GM04503 (cell line): ENCODE measurements at places on chromosomes 7 and 10.

DNA sequence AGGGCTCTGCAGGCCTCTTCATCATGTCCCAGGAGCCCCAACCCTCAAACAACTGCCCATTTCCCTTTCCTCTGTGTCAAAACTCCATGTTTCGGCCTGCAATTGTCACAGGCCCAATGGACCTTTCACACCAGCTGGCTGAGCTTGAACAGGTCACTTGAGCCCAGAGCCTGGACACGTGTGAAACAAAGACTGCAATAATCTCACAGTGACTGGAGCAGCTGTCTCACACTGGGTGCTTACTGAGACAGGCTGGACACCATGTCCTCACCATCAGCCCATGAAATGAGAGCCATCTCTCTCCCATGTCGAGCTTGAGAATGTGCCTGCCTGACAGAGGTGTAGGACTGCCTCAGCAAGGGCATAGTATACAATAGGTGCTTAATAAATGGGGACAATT lies 19.5 kb upstream of the EIF5AL1 start:
- no peak for DNase-seq

DNA sequence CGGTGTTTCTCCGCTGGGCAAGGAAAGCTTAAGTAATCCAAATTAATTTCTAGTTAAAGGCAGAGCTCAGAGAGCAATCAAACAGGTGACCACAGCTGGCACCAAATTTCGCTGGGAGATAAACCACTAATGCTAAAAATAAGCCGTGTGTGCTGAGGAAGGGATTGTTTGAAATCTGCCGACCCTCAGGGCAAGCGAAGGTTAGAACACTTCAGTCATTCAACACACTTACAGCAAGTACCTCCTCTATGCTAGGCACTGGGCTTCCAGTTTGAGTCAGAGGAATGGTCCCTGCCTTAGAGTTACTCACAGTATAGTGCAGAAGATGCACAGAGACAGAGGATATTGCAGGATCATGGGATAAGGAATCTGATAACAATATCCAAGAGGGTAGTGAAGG lies 467.9 kb upstream of the PODXL start:
- DNase-seq = no peak

DNA sequence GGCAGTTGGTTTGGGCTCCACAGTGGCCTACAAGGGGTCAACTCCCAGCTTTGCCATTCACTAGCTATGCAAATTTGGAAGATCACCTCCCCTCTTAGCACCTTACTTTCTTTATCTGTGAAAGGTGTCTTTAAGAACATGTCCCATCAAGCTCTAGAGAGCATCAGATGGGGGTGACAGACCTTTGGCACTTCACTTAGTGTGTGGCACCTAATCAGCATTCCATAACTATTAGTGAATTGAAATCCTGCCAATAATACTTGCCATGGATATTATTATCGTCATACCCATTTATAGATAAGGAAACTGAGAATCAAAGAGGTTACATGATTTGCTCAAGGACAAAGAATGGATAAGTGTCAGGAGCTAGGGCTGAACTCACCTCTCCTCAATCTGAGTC lies 51.9 kb downstream of the PLPP4 start:
- no peak for DNase-seq

GRCh38 chr10:129222436-129222835 lies 244.6 kb upstream of the MGMT start:
- no peak for DNase-seq

- DNase-seq = no peak
Measured at GRCh38 chr10:124671486-124672075, 72.6 kb downstream of the FAM53B start.

DNA sequence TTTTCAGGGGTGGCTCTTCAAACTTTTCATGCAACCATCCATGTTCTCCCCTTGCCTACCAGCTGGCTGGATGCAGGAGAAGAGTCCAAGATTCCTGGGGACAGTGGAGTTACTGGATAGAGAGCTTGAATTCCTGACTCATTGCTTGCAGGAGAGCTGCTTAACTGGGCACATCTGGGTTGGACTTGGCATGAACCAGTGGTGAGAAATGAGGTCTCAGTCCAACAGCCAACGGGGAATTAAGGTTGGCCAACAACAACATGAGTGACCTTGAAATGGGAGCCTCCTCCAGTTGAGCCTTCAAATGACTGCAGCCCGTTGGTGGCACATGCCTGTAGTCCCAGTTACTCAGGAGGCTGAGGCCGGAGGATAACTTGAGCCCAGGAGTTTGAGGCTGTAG lies 58.1 kb upstream of the OPN4 start:
- no peak for DNase-seq

- no peak for DNase-seq
Measured at GRCh38 chr7:30916255-30916654, 4.6 kb downstream of the AQP1 start.

DNA sequence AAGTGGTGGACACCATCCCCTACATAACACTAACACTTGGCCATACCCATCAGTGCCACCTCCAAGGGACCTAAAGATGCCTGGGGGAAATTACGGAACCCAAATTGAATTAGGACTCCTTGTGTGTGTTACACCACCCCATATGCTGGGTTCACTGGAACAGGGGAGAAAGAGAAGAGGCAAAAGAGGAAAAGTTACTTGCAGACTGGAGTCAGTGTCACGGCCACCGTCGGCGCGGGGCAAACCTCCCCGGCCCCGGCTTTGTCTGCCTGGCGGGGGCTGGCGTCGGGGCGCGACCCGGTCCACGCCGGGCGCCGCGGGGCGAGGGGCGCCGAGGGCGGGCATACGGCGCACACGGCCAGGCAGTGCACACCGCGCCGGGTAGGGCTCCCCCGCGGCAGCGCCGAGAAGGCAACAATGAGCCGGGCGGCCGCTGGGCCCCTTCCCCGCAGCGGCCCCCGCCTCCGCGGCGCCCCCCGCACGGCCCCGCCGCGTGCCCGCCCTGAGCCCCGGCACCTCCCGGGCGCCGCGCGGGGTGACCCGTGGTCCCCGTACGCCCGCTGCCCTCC lies 171.1 kb downstream of the FAM107B start:
- DNase-seq = no peak

DNA sequence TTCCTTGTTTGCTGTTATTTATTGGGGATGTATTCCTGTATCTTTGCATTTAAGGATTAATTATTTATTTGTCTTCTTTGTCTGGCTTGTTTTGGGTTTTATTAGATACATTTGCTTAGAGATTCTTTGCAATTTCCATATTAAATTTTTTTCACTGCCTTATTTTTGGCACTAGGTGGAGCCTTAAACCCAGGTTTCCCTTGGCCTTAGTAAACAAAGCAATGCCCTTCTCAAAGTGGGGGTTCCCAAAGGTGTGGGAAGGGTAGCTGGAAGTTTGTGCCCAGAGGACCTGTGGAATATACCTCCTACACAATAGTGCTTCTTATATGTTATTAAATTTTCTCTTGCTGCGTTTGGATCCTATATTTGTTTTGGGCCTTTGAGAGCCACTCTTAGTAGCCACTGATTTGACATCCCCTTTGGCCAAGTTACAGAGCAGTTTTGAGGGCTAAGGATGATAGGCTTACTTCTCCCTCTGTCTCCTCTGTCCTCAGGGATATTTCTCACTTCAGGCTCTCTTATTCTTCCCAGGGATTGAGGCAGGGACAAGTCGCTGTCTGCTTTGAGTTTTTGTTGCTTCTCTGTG lies 162.3 kb downstream of the ITGB1 start:
- peak; percentile 2 for DNase-seq

- DNase-seq = no peak
Measured at GRCh38 chr7:139931190-139931934, 102.3 kb downstream of the TBXAS1 start.

DNA sequence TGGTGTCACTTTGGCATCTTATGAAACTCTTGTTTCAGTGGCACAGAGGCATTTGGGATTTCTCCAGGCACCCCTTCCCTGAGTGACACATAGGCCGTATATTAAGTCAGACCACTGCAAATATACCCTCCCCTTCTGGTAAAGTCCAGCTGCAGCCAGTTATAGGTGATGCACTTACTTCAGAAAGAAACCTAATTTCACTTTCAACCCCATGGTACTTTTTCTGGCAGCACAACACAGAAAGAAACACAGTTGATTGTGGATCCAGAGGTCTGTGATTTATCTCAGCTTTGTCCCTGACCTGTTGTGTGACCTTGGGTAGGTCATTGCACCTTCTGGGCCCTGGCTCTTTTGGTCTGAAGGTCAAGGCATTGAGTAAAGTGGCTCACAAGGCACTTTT lies 173.2 kb downstream of the BUB3 start:
- DNase-seq = no peak

DNA sequence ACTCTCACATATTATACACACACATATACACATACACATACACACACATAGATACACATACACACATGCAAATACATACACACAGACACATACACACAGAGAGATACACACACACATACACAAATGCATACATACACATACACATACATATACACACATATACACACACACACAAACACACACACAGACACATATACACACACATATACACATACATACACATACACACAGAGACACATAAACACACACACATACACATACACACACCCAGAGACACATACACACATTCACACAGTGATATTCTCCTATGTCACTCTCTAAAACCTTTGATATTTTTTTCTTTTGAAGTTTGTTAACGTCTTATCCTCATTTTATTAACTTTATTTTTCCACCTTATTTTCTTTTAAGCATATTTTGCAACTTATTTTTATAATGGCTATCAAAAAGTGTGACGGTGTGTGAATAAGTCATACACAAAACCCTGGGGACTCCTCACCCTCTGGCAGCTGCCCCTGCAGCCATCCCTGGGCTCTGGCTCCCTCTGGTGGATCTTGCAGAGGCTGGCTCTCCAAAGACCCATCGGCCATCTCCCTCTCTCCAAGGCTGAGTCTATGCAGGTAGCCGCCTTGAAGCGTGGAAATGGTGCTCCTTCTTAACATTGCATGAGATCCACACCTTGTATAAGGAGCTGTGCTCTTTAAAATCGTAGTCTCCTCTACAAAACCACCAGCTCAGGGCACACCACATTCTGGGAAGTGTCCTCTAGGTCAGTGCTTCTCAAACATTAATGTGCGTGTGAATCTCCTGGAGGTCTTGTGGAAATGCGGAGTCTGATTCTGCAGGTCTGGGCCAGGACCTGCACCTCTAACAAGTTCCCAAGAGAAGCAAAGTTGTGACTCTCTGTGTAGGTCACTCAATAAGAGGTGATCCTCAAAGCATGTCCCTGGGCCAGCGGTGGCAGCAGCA lies 4.1 kb upstream of the C10orf120 start:
- DNase-seq = peak; percentile 5

GRCh38 chr7:42946627-42946950 lies 14.4 kb downstream of the MRPL32 start:
- DNase-seq = no peak

- DNase-seq = no peak
Measured at GRCh38 chr7:135333200-135333599, 99.6 kb downstream of the STRA8 start.

DNA sequence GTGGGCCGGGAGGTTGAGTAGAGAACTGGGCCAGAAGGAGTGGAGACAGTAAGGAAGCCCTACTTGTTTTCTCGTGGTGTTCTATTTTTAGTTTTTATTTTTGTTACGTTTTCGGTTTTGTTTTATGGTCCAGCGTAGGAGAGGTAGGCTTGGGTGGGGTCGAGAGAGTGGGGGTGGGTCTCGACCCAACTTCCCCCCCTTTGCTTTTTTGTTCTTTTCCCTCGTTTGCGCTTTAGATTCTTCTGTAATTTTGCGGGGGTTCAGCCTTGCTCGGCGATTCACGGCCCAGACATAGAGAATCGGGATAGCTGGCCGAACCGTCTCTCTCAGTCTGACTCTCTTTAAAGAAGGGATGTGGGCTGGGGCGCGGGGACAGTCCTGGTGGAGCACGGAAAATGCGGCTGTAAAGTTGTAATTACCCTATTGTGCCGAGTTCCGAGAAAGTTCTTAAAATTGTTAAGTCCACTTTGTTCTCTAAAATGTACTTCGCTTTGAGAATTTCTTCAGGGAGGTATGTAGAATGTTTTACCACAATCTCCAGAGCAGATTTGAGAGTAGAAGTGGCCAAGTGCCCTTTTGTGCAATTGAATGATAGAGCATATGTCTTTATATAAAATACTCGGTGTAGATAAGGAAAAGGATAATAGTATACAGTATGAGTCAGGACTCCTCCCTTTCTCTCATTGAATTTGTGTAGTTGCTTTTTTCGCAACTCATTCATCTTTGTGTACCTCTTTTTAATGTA lies 816 bp downstream of the DMTF1 start:
- no peak for DNase-seq

DNA sequence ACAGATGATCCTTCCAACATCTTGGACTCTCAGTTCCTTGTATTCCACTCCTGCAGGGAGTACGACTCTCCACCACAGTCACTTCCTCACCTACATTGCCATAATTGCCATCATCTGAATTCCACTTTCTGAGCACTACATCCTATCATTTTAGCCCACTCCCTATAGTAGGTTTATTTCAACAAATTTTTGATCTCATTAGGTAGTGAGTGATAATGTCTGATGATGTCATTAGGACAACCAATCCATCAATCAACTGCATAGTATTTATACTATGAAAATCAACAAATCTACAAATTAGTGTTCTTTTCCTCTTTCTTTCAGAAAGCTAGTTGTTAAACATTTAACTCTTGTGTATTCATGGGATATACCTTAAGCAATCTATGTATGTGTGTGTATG lies 13.7 kb upstream of the TRA2A start:
- DNase-seq = no peak

DNA sequence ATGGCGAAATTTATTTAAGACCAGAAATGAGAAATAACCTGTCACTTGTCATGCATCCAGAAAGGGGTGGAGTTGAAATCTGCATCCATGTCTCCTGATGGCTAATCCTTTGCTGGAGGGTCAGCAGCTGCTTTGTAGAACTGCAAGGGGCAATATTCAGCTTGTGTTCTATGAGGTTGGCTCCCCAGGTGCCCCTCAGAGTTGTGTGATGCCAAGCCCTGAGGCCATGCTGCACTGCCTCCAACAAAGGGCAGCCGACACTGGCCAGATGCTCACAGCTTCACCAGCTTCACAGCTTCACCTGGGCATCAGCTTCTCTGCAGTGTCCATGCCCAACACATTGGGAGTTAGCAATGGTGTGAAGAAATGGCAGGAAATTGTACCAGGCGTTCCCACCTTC lies 64.0 kb upstream of the TMEM72 start:
- DNase-seq = no peak

DNA sequence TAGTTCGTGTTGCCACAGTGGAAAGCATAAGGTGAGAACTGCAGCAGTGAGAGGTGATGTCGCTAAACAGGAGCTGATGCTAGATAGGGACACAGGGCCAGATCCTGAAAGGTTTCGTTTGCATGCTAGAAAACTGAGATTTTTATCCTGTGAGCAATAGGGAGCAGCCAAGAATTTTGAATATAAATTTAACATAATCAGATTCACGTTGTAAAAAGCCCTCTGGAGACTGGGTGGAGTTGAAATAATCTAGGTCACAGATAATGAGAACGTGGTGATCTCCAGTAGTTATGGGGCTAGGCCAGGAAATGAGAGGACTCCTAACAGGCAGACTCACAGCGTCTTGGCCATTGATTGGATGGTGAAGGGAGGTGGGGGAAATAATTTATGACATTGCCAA lies 92.1 kb upstream of the IMMP2L start:
- no peak for DNase-seq

DNA sequence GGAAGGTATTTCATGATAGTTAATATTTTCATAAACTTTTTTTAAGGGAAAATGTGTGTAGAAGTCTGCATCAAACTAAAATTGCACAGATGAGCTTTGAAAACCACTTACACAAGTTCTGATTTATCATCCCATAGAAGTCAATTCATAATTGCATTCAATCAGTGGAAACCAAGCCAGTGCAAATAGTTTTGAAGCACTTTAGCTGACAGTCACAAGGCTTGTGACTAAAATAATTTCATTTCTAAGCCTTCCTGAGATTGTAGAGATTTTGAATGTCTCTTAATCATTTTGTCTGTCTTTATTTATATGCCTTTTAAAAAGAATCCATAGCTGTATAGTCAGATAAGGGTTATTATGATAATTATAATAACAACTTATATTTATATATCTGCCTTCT lies 41.4 kb downstream of the EXOC4 start:
- DNase-seq = no peak
